CD4-positive, alpha-beta T cell (primary cell): ENCODE measurements at places on chromosomes 1 and 21. TPM values are rescaled to one million over a fixed set of nuclear protein-coding genes. Genes with fewer than 3 reads are reported as not detected.

DNA sequence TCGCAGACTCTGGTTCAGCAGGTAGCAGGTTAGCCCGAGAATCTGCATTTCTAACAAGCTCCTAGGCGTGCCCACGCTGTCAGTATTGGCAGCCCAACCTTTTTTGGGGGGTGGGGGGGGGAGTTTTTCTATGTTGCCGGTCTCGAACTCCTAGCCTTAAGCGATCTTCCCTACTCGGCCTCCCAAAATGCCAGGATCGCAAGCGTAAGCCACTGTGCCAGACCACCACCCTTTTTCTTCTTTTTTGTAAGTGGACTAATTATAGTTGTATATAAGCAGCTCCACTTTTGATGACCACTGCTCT, 480 bp upstream of the MIS18A start:
- no peak for DNase-seq

DNA sequence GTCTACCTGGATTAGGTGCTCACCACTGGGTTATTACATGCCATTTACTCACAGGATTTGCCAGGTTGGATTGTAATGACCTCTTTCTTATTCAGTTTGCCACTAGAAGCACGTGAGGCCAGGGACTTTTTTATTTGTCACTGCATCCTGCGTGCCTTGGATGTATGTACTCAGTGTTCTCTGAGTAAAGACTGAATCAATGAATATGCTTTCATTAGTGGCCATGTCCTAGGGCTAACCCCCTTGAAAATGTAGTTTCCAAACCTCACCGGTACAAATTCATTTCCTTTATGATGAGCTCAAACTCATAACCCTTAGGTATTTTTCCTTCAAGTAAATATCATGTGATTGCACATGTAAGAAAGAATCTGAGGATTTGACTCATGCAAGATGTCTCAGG, 1.3 kb upstream of the ZP4 start:
- no peak for DNase-seq

SELP gene
- 1.4 TPM for total RNA-seq

DNA sequence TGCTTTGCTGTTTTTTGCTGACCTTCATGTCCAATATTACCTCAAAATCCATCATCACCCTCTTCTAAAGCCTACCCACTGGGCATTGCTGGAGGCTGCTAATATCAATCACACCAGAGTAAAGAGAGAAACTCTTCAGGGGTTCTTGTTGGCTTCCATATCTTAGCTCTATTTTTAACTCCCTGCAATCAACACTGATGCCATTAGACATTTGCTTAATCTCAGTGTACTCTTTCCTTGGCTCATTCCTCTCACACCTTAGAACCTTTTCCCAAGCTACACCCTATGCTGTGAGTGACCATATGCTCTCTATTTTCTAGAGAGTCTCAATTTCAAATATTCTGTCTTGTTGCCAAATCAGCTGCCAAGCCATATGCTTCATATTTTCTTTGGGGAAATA, 40.6 kb upstream of the RABGAP1L start:
- DNase-seq: no peak

CAMK2N1 gene
- total RNA-seq: 2.3 TPM

SPRR1B gene
- total RNA-seq: not detected

DNA sequence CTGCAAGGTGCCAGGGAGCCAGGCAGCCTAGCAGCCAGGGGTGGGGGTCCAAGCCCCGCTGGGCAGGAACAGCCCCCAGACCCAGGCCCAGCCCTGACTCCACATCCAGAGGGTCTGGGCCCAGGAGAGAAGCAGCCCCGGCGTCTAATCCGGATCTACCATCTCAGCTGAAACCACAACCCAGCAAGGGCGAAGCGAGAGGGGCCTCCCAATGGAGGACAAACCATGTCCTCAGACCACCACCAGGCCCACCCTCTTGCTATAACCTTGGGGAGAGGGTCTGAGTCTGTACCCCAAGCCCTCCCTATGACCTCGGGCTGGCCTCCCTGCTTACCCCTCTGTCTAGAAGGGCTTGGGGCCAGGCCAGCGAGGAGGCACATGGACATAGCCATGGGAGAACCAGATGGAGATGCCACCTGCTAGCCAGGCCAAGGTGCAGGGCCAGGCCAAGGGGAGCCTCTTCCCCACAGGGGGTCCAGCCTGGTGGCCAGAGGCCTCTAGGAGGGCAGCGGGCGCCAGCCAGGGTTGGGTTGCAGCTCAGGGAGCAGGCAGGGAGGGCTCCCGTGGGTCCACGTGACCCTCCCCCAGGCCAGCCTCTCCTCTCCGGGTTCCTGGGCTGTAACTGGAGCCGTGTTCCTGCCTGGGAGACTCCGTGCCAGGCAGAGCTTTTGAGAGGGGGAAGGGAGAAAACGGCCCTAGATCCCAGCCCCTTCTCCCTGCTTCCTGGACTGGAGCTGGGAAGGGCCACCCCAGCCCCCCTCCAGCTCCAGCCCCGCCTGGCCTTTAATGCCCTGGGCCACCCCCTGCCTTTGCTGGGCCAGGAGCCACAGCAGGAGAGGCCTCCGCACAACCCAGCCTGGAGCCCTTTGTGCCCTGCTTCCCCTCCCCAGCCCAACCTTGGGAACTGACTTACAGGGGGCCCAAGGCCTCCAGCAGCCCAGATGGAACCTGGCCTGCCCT, 2.5 kb downstream of the WNT9A start:
- DNase-seq: no peak

- DNase-seq: no peak
Observed at GRCh38 chr1:245873068-245873467, 634.0 kb downstream of the SMYD3 start.

OVAAL gene
- not detected for total RNA-seq

DNA sequence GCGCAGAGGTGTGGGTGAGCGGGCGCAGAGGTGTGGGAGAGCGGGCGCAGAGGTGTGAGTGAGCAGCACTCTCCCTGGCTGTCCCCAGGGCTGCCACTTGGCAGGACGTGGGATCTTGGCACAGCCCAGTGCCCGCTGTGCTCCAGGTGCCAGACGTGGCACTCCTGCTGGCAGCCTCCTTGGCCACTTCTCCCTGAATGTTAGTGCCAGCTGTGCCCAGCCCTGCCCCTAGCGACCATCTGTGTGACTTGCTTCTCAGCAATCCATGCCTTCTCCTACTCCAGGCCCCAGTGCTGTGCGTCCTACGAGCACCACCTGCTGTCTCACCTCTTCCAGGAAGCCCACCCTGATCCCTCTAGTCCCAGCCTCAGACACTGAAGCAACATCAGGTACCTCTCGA, 30.5 kb downstream of the KRTAP10-1 start:
- DNase-seq: no peak

DNA sequence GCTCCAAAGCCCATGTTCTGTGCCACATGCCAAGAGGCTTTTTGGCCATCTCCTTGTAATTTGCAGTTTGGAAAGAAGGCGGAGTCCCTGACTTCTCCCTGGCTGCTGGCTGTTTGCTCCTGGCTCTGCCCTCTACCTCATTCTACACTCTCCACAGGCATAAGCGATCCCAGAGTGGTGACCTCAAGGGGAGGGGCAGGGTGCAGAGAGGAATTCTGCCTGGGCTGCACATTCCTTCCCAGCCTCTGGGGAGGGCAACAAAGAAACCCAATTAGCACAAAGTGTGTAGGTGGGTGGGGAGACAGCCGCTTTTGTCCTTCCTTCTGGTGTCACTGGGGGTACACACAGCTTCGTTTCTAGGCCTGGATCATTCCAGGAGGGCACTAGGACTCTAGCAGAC, 95.3 kb downstream of the HIVEP3 start:
- no peak for DNase-seq

BGLAP gene
- total RNA-seq: 1.9 TPM

DNA sequence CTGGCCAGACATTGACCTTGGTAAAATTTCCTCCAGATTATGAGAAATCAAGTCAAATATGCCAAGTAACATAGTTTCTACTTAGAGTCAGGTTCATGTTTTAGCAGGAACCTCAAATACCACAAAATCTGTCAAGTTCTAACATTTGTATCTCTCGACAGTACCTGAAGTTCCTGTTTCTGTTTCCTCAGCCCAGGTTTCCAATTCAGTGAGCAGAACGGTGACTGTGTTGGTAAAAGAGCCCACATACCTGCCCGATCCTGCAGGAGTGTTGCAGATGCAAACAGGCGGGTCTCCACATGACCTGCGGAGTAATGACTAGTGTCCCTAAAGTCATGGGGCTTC, 57.9 kb upstream of the LGALS8 start:
- DNase-seq: no peak

F13B gene
- not detected for total RNA-seq

RNU1-1 gene
- total RNA-seq: 4,982 TPM

- DNase-seq: no peak
Observed at GRCh38 chr1:182381962-182382819, 9.4 kb downstream of the GLUL start.

CLEC20A gene
- total RNA-seq: not detected

- no peak for DNase-seq
Observed at GRCh38 chr1:203439131-203439730, 36.4 kb upstream of the PRELP start.

GRCh38 chr1:63980740-63981407, 207.1 kb downstream of the ROR1 start:
- no peak for DNase-seq

- peak; percentile 4 for DNase-seq
Observed at GRCh38 chr1:179082999-179083335, 1.1 kb downstream of the TOR3A start.

DNA sequence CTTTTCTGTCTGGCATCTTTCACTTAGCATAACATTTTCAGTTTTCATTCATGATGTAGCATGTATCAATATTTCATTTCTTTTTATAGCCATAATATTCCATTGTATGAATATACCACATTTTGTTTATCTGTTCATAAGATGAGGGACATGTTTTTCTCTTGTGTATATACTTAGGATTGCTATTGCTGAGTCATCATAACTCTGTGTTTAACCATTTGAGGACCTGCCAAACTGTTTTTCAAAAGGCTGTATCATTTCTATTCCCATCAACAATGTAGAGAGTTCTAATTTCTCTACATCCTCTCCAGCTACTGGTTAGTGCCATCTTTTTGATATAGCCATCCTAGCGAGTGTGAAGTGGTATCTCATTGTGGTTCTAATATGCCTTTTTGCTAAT, 26.2 kb downstream of the MPZL1 start:
- DNase-seq: no peak

GRCh38 chr21:31446226-31446855, 102.3 kb upstream of the TIAM1 start:
- DNase-seq: peak; percentile 49

GRCh38 chr1:229280037-229280828, 9.3 kb downstream of the RAB4A start:
- DNase-seq: no peak

- no peak for DNase-seq
Observed at GRCh38 chr1:25609921-25610320, 6.7 kb upstream of the MAN1C1 start.

GRCh38 chr1:19009882-19010321, 53.4 kb upstream of the IFFO2 start:
- no peak for DNase-seq

- DNase-seq: no peak
Observed at GRCh38 chr21:39315603-39316445, 2.4 kb upstream of the BRWD1 start.

DNA sequence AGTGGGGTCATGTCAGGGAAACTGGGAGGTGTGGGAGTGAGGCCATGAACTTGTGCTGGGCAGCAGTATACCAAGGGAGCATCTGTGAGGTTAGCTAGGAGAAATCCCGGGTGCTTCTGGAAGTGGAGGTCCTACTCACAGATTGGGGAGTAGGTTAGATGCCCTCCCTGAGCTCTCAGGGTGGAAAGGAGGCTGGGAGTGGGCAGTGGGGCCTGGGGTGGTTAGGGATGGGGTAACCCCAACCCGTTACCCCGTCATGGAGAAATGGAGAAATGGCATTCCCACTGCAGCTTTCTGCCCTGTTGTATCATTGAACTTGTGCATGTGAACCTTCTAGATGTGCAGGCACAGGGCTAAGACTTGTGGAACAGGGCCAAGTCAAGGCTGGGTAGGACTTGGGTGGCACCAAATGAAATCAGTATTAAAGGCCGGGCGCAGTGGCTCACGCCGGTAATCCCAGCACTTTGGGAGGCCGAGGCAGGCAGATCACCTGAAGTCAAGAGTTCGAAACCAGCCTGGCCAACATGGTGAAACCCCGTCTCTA, 27.2 kb downstream of the EXOC8 start:
- DNase-seq: no peak

DNA sequence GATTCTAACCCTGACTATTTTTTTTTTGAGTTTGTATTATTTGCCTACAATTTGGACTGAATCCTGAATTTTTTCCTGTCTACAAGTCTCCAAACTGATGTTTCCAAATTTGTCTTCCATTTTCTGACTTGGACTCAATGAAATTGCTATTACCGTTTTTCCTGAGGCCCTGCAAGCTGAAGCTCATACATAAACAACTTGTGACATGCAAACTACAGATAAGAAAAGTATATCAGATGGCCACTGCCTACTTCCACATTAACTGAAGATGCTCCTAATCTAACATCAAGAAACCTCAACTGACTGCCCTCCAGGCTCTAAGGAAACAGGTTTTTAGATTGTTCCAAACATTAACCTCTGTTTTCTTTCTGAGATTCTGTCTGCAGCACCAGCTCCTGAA, 51.1 kb upstream of the KLHDC7A start:
- DNase-seq: no peak

DNA sequence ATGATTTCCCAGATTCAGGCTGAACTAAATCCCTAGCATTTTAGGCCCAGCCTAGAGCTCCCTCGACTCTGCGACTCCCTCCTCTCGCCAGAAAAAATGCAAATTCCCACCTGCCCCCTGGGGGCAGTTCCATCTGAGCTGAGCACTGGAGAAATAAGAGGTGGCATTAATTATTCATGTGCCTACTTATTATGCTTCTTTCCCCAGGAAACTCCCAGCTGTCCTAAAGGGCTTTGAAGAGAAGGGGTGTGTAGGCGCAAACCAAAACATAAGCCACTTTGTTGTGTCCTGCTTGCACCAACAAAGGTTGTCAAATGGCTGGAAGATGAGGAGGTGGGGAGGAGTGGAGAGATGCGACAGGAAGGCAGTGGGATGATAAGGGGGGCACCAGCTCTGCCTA, 41.4 kb upstream of the GOLT1A start:
- no peak for DNase-seq

H6PD gene
- 13.9 TPM for total RNA-seq

ATPAF1 gene
- total RNA-seq: 10.1 TPM

SPRR3 gene
- not detected for total RNA-seq

DNA sequence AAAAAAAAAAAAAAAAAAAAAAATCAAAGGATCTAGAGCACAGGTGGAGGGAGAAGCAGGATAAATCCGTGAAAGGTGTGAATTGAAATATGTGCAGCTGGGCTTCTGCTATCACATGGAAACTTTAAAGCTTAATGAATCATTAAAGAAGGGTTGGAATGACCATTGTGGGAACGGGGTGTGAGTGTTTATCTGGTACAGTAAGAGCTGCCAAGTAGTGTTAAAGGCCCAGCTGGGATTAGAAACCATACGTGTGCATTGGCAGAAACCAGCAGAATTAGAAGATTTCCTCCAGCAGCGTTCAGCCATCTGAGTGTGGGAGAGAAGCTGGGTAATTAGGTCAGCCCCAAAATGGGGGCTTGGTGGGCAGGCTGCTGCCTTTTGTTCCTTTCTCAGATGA, 13.5 kb downstream of the FALEC start:
- no peak for DNase-seq

- DNase-seq: no peak
Observed at GRCh38 chr1:39084191-39084590, 58.0 kb downstream of the NDUFS5 start.

NTNG1 gene
- total RNA-seq: not detected

PBXIP1 gene
- total RNA-seq: 440 TPM

GRCh38 chr21:15289896-15290841, 225.4 kb upstream of the NRIP1 start:
- DNase-seq: no peak
